CD4-positive, alpha-beta T cell treated with Interleukin-17A for 4 hours (primary cell): ENCODE measurements at places on chromosomes 3 and 15.

GRCh38 chr15:47705281-47705997 lies 11.9 kb upstream of the SEMA6D start:
- DNase-seq = no peak

DNA sequence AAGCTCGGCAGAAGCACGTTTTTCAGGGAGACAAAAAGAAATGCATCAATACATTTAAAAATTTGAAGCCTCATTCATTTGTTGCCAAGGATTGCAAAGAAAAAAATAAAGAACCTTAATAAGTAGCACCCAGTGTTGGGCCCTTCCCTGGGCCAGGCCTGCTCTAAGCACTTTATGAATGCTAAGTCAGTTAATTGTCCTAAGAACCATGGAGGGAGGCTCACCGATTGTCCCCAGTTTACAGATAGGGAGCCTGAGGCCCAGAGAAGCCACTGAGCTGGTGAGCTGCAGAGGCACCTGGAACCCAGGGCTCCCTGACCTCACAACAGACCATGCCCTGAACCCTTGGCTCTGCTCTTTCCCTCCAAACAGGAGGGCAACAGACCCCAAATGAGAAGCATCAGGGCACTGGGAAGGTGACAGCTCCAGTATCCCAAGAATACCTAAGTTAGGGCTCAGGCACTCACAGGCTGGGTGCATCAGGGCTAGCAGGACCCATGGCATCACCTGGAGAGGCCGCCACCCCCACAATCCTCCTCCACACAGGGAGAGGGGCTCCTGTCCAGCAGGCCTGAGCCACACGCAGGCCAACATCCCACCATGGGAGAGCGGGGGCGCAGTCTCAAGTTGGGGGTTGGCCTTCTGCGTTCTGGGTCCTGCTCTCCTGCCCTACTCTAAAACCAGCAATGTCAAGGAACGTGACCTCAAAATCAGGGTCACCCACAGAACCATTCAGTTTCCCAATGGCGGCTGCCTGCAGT lies 3.9 kb downstream of the GRIP2 start:
- DNase-seq = no peak

- no peak for DNase-seq
Measured at GRCh38 chr15:25736461-25736860, 126.7 kb downstream of the ATP10A start.

- DNase-seq = no peak
Measured at GRCh38 chr3:120170223-120170622, 76.0 kb upstream of the GSK3B start.

DNA sequence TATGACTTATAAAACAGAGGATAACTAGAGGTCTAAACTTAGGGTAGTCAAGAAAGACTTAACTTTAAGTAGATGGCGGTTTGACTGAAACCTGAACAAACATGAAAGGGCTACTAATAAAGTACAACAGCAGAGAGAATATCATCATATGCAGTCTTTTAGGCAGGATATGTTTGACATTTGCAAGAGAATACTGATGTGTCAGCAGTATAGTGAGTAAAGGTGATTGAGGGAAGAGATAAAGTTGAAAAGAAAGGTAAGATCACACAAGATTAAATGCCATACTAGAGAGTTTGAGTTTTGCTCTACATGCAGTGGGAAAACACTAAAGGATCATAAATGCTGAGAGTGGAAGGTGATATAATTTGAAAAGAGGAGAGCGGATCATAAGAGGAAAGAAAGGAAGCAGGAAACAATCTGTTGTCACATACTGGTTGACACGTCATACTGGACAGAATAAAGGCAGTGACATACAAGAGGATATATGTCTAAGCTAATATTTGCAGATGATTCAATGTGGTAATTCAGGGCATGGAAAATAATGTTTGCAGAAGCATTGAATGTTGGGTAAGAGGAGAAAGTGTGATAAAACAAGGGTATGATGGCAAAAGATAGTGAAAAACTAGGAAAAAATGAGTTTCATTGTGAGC lies 223.0 kb downstream of the EPHA6 start:
- no peak for DNase-seq

DNA sequence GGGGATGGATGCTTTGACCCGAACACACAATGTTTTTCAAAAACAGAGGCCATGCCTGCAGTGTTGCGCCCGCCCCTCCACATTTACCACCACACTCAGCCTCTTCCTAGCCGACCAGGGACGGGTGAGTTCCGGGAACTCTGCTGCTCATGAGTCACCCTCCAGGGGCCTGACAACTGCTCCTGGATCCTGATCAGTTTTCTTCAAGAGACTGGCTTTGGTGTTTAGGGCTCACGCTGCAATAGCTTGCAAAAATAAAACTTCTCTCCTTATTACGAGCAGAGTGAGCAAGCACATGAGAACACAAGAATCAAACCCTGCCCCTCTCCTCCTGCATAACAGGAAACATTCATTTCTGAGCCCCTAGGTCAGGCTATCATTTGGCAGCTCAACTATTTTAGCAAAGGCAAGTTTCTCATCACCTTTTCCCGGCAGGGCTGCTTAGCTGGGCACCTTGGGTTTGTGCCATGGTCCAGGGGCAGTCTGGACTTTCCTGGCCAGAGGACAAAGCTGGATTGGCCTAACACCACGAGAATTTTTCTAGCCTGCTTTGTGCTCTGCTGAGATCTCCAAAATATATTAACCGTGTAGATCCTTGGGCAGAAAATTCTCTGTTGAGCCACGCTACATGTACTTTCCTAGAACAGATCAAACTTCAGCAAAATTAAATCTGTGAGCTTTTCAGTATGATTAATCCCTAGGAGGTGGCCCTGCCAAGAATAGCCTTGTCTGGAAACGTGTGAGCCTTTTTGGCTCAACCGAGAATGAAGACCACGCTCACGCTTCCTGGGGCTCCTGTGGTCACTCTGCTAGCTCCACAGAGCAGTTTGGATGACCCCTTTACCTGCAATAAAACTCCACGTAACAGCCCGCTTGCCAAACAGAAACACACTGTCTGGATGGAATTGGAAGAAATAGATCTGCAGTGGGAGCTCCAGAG lies 52.7 kb upstream of the SPATA12 start:
- peak; percentile 14 for DNase-seq

- peak; percentile 59 for DNase-seq
Measured at GRCh38 chr3:195150181-195151118, 120.5 kb downstream of the XXYLT1 start.
